ENCODE measurements at places on chromosomes 5 and 9. TPM values are rescaled to one million over a fixed set of nuclear protein-coding genes. Genes with fewer than 3 reads are reported as not detected.

Gene CDKN2B
- total RNA-seq, result 14.9 TPM

Gene PLAC8L1
- not detected for total RNA-seq

Gene NAIP
- 1.9 TPM for total RNA-seq

Gene KCNMB1
- total RNA-seq, result 0.32 TPM

Gene CACNA1B
- total RNA-seq, result not detected

Gene ORM2
- total RNA-seq, result not detected

Gene HAVCR2
- total RNA-seq, result 0.15 TPM

Gene CLK4
- 18.7 TPM for total RNA-seq

Gene IRX4
- not detected for total RNA-seq

Gene FAM153A
- not detected for total RNA-seq

Gene GABRB2
- total RNA-seq, result not detected

Gene SLCO6A1
- not detected for total RNA-seq

Gene DBH
- not detected for total RNA-seq

Gene RXRA
- 9.4 TPM for total RNA-seq

Gene FAM193B
- 11.7 TPM for total RNA-seq

Gene SYK
- total RNA-seq, result not detected

Gene IL9
- total RNA-seq, result not detected

Gene NME5
- 1.1 TPM for total RNA-seq

Gene PCDHB7
- under 0.01 TPM for total RNA-seq

Gene CMYA5
- not detected for total RNA-seq

Gene SARDH
- total RNA-seq, result 0.91 TPM

Gene DAPK1
- total RNA-seq, result 44.4 TPM

Gene EIF4E1B
- total RNA-seq, result not detected

Gene LHX2
- total RNA-seq, result not detected

Gene CA9
- total RNA-seq, result 0.15 TPM

Gene TOR4A
- total RNA-seq, result 39.0 TPM

Gene PCSK1
- total RNA-seq, result 0.61 TPM

Gene ITK
- total RNA-seq, result not detected

Gene FST
- total RNA-seq, result 47.7 TPM

Gene THBS4
- under 0.01 TPM for total RNA-seq

Gene UBE2QL1
- under 0.01 TPM for total RNA-seq

Gene N4BP3
- 28.1 TPM for total RNA-seq

Gene CRHBP
- 0.15 TPM for total RNA-seq

Gene PAX5
- total RNA-seq, result not detected

Gene PCDHGA8
- total RNA-seq, result 0.97 TPM

Data from epithelial cell of umbilical artery (primary cell).